ENCODE measurements at places on chromosomes 5 and 9.

GRCh38 chr5:160371294-160371693 is 868 bp upstream of the C1QTNF2 start:
- no peak for DNase-seq

- DNase-seq, result no peak
Measured at GRCh38 chr9:68552700-68553476, 12.2 kb upstream of the TMEM252 start.

GRCh38 chr5:1293416-1294205 is 1.3 kb downstream of the TERT start:
- DNase-seq, result no peak

DNA sequence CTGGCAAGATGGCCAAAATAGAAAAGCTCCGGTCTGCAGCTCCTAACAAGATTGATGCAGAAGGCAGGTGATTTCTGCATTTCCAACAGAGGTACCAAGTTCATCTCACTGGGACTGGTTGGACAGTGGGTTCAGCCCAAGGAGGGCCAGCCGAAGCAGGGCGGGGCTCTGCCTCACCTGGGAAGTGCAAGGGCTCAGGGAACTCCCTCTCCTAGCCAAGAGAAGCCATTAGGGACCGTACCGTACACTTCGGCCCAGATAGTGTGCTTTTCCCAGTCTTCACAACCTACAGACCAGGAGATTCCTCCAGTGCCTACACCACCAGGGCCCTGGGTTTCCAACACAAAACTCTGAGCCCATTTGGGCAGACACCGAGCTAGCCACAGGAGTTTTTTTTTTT is 277.8 kb downstream of the SLCO4C1 start:
- no peak for DNase-seq

DNA sequence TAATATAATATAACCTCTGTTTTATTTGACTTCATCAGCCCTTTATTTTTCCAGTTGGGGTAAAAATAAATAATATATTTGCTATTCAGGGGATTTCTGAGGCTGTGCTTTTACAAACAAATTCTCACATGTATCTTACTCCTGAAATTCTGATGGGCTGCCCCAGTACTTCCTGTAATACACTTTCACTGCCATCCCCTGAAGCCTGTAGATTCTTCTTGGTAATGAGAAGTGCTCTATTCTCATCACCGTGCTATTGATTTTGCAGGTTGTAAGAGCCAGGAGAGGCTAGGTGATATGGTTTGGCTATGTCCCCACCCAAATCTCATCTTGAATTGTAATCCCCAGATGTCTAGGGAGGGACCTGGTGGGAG is 91.9 kb upstream of the CEP78 start:
- DNase-seq, result no peak

- no peak for DNase-seq
Measured at GRCh38 chr5:96381526-96381925, 51.5 kb downstream of the PCSK1 start.

DNA sequence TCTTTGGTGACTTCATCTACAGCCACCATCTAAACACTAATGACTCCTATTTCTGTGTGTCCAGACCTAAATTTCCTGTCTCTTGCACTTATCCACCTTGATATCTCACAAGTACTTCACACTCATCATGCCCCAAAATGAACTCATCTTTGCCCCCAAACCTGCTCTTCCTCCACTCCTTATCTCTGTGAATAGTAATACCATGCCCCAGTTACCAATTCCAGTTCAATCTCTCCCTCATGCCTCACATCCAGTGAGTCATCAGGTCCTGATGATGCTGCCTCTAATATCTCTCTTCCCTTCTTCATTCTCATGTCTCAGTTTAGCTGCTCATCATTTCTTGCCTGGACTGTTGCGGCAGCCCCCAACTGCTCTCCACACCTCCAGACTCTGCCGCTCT is 14.9 kb upstream of the DNAJB5 start:
- DNase-seq, result no peak

DNA sequence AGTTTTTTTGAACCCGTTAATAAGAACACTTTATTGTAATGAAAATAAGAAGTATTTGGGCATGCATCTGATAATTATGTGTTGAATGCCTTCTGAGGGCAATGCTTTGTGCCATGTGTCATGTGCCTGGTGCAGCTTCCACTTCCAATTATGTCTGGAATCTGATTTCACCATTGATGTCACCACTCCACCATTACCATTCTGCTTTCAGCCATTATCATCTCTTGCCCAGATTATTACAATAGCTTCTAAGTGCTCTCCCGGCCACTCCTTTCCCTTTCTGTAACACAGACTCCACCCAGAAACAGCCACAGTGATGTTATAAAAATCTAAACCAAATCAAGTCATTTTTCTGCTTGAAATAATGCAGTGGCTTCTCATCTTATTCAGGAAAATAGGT is 171.7 kb downstream of the C9orf152 start:
- DNase-seq, result no peak

GRCh38 chr9:128703616-128704355 is 1.5 kb downstream of the PKN3 start:
- DNase-seq, result no peak

- DNase-seq, result no peak
Measured at GRCh38 chr9:110252509-110253139, 3.7 kb downstream of the TXN start.

GRCh38 chr5:101676646-101677045 is 619.4 kb downstream of the SLCO4C1 start:
- DNase-seq, result no peak

Measured in hepatic stellate cell (primary cell).